ENCODE measurements at places on chromosomes 2 and 18.

- no peak for DNase-seq
These were observed 1.8 kb downstream of the LAPTM4A start for GRCh38 chr2:20049637-20050036.

- DNase-seq: no peak
These were observed 225.3 kb upstream of the AGAP1 start for GRCh38 chr2:235268535-235268934.

DNA sequence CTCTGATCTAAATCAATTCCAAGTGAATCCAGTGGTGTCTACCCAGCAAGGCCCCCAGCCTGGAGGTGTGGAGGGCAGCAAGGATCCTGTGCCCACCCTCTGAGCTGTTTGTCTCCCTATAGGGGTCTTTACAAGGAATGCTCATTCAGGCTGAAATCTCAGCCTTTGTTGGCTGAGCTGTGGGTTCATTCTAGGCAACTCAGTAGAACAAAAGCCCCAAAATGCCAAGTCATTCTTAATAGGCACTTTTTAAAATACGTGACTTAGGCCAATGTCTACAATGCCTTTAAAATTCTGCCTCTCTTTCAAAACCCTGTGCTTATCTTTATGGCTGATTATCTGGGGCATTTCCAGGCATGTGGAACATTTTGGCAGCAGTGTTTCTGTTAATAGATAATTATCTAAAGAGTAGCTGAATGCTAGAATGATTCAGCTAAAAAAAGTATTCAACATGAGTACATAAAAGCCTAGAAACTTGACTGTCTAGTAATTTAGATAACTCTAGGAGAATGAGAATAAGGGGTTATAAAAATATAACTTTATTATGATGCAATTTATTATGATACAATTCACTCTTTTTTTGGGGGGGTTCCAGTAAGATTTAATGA lies 7.4 kb downstream of the UGT1A6 start:
- DNase-seq: no peak

DNA sequence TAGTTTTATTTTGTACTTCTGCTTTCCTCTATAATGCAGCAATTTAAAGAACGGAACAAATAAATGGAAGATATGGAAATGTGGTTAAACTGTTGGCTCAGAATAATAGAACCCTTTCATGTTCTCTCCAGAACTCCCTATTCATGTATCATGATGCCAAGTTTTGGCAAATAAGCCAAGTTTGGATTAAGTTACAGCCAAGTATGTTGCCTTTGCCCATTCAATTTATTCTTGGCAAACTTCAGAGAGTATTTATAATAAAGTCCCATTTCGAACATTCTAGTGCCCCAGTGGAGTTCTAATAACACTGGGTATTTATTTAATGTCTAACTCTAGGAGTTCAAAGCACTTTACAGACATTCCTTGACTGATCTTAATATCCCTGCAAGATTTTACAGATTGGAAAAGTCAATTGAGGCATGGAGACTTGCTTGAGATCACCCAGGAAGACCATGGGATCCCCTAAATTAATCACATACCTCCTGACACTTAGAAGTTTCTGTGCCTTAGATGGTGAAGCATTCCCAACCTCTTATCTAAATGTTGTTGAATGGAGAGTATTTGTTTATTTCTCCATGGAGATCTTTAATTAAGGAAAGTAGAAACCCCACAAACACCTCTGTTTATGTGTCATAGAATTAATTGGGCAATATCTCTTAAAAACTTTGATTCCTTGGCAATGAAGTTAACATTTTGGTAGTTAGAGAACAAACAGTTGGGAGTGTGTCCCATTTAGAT lies 106.7 kb downstream of the ACKR3 start:
- no peak for DNase-seq

DNA sequence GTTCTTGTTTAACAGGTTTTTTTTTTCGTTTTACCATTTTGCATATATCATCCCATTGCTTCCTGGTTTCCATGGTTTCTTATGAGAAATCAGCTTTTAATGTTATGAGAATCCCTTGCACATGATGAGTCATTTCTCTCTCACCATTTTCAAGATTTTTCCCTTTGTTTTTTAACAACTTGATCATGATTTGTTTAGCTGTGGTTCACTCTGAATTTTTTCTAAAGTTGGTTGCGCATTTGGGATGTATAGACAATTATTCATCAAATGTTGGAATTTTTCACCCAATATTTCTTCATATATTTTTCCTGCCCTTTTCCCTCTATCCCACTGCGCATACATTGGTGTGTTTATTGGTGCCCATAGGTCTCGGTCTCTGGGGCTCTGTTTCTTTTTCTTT lies 42.4 kb upstream of the BIN1 start:
- no peak for DNase-seq

GRCh38 chr2:201971531-201972228 lies 62.0 kb upstream of the FZD7 start:
- DNase-seq: no peak

- DNase-seq: no peak
These were observed 172 bp downstream of the PRKD3 start for GRCh38 chr2:37324536-37324785.

GRCh38 chr2:197599285-197599965 lies 76.0 kb downstream of the RFTN2 start:
- peak; percentile 63 for DNase-seq

DNA sequence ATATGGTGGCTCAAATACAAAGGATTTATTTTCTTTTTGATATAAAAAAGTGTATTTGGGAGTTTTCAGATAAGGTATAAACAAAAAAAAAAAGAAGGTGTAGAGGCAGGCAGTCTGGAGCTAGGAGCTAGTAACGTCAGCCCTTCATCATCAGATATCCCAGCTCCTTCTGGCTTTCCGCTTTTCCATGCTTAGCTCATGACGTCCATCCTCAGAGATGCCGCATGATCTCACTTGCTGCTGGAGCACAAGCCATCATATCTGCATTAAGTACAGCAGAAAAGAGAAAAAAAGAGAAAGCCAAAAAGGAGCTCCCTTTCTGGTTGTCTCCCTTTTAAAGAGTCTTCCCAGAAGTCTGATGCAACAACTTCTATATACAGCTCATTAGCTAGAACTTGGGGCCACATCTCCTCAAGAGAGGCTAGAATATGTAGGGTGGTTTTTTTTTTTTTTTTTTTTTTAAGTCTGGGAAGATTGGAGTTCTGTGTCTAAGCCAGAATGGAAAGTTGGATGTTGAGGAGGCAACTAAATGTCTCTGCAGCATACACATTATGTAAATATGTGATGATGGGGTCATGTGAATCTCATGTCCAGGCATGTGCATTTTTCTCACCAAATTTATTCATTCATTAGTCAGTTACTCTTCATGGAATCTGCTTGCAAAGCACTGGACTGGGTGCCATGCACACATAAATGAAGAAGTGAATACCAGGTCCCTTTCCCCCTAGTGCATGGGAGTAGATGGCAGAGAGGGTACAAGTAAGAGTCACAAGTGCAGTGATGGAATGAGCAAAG lies 52.3 kb downstream of the DDX1 start:
- DNase-seq: no peak

GRCh38 chr2:232400256-232401015 lies 6.2 kb upstream of the ALPG start:
- no peak for DNase-seq

GRCh38 chr2:201628545-201628944 lies 14.8 kb downstream of the TMEM237 start:
- DNase-seq: no peak

DNA sequence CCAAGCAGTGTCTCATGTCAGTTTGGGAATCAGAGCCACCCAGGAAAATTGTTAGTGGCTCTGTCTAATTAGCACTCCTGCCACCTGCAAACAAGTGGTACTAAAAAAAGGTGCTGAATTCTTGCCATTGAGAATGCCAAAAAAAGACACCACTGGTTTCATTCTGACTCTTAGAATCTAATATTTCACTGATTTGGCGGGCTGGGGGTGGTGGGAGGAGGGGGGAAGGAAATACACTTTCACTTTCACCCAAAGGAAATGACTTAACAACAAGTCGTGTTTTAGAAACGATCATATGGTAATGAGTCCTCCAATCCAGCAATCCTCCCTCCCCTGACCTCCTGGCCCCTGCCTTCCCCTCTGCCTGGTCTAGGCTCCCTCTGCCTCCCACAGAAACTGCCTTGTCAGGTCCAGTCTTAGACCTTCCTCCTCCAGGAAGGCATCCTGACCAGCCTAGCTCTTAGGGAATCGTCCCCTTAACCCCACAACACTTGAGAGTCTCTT lies 4.4 kb upstream of the KLHL29 start:
- no peak for DNase-seq

- DNase-seq: no peak
These were observed 75.3 kb downstream of the VSNL1 start for GRCh38 chr2:17615728-17616351.

- peak; percentile 42 for DNase-seq
These were observed 142.4 kb upstream of the ZNF236 start for GRCh38 chr18:76679945-76680344.

DNA sequence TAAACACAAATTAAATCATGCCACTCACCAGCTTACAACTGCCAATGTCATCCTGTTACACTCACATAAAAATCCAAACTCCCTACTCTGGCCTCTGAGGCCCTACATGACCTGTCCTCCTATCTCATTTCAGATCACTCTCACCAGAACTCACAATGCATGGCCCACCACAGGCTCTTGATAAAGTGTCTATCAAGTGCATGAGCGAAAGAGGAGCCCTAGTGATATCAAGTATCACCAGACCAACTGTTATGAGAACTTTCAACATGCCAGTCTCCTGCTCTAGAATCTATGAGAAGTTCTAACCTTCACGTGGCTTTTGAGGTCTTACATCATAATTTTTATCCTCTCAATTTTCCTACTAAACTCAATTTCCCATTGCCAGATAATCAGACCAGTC lies 76.4 kb upstream of the CD226 start:
- DNase-seq: no peak

DNA sequence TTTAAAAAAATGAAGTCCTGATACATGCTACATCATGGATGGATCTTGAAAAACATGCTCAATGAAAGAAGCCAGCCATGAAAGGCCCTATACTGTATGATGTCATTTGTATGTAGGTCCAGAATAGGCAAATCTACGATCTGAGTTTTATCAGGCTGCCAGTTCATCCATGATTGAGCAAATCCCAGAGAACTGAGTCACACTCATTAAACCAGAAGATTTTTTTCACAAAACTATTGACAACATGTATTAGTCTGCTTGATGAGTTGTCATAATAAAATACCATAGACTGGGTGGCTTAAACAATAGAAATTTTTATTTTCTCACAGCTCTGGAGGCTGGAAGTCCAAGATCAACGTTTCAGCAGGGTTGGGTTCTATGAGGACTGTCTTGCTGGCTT lies 130.7 kb downstream of the MREG start:
- no peak for DNase-seq

DNA sequence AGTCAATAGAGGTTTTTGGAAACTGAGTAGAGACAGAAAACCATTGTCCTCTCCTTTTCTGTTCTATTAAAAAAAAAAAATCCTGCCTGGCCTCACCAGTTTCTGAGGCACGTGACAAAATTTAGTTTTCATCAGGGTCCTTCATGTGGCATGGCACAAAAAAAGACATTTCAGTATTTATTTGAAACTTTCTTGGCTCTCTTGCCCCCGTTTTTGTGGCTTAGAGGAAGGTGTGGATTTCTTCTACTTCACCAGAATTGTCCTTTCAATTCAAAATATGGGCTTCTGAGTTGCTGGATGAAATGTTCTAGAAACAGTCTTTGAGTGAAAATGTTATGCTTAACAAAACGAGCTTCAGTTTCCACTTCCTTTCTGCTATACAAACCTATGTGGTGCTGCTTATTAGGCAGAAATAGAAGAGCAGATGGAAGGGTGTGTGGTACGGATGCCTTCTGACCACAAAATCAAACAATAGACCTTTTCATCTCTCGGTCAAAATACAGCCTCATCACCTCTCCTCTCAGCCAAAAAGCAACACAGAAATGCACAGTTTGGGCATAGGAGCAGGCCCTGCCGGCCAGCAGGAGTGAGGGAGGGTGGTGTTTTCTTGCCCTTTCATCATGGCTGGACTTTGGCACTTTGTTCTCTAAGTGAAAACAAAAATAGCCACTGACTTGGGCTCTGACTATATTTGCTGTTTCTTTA lies 89.2 kb downstream of the SH3RF3 start:
- DNase-seq: no peak

DNA sequence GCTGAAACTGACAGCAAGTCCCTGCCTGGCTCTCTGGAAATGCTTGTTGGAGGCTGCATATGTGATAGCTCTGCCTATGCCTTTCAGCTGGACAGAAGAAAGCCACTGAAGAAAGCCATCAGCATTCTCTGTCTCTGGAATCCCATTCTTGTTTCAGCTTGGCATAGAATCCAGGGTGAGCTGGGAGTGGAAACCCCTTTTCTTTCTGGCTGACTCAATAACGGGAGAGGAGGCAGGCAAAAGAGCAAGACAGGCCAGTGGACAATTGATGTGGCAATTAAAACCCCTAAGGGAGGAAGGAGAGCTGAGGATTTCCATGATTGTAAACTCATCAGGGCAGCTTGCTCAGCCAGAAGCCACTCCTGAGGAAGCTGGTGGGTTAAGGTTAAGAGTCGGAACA lies 208.1 kb downstream of the CLIP4 start:
- DNase-seq: no peak

DNA sequence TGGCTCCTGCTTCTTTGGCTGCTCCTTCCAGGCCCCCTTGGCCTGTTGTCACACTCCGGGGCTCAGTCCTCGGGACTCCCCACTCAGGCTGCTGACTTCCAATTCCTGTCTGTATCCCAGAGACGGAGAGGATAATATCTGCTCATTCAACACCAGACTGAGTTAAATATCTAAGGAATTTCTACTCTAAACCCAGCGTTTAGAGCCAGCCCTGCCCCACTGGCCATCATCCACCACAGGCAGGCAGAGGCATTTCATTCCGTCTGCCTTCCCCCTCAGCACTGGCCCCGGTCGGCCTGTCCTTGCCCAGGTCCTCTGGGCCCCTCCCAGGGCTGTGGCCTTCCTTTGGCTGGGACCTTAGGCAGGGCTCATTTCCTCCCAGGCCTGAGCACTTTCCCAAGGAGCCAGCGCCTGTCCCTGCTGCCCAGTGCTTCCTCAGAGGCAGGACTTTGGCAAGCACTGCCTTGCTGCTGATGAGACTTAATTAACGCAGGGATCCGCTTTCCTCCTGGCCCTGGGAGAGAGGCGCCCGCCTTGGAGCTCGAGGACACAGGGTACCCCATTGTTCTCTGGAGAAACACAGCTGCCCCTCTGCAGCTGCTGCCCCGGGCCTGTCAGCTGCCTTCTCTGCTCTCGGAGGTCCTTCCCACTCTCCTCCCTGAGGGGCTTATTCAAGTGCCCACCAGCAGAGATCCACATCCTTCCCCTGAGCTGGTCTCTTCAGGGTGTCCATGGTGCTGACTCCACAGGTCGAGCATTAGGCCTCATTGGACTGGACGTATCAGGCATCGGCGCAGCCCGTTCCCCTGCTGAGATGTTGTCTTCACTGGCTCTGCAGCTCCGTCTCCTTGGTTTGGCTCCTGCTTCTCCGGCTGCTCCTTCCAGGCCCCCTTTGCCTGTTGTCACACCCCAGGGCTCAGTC lies 42.8 kb downstream of the ATOH8 start:
- no peak for DNase-seq

- no peak for DNase-seq
These were observed 315.7 kb downstream of the GBX2 start for GRCh38 chr2:235852526-235852920.

- peak; percentile 59 for DNase-seq
These were observed 30.2 kb downstream of the ITGB1BP1 start for GRCh38 chr2:9392898-9393765.

Measured in iPS-NIHi11 (cell line).